ENCODE measurements at places on chromosomes 13 and 19. TPM values are rescaled to one million over a fixed set of nuclear protein-coding genes. Genes with fewer than 3 reads are reported as not detected.

The FGF22 gene
- not detected for total RNA-seq

The PODNL1 gene
- total RNA-seq: 0.67 TPM

The WDR87 gene
- not detected for total RNA-seq

The ICAM1 gene
- total RNA-seq: 0.57 TPM

The ZNF473 gene
- 6.3 TPM for total RNA-seq

The UNC13A gene
- total RNA-seq: 0.54 TPM

The SPTBN4 gene
- total RNA-seq: 2.3 TPM

The MTUS2 gene
- total RNA-seq: 96.9 TPM

The KLHL1 gene
- not detected for total RNA-seq

The ATXN8OS gene
- total RNA-seq: not detected

The MATK gene
- total RNA-seq: 4.9 TPM

The METTL21C gene
- total RNA-seq: not detected

The CCL25 gene
- total RNA-seq: not detected

The CEACAM4 gene
- total RNA-seq: not detected

The SULT2A1 gene
- not detected for total RNA-seq

The ZNF493 gene
- 42.5 TPM for total RNA-seq

The PBX4 gene
- total RNA-seq: 6.7 TPM

The BRME1 gene
- total RNA-seq: 8.8 TPM

The PLEKHJ1 gene
- 255 TPM for total RNA-seq

DNA sequence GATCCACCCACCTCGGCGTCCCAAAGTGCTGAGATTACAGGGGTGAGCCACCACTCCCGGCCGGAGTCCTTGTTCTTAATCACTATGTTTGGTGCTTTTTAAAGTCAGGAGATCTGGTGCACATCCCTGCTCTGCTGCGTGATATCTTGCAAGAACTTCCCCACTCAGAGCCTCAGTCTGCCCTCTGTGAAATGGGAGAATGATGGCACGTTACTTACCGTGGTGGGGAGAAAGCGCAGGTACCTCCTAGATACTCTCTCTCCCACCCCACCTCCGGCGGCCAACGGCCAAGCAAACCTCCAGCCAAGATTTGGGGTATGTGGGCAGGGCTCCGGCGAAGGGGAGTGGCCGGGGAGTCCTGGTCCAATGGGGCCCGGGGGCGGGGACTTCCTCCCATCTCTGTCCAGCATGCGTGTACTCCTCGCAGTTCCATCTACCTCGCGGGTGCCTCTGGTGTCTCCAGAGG lies at the start of gene RYR1:
Gene RYR1 (plus strand): TSS at position 424 of the 466 bp plus-strand sequence. CDS start 139 bp downstream, outside the sequence.
- no peaks in the 10 kb centered on the region for H3K27me3 ChIP-seq
- H3K36me3 ChIP-seq: no peaks in the 10 kb centered on the region
- DNase-seq: peak; percentile 87
- peak within 1 kb of the TSS; percentile 6 for H3K27ac ChIP-seq

DNA sequence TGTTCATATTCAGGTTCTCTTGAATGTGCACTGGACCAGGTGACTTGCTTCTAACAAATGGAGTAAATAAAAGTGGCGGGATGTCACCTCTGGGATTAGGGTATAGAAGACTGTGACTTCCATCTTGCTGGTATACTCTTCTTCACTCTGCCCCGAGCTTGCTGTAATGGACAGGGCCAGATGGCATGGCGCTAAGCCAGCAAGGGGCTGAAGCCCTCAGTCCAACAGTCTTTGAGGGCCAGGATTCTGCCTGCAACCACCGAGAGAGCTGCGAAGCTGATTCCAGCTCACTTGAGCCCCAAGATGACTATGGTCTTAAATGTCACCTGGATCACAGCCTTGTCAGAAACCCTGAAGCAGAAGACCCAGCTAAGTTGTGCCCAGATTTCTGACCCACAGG lies 600.0 kb downstream of the FGF9 start:
- H3K36me3 ChIP-seq: no peaks in the 10 kb centered on the region
- no peak for DNase-seq
- no peak overlapping the region for H3K27ac ChIP-seq
- H3K27me3 ChIP-seq: no peaks in the 10 kb centered on the region
- no peak overlapping the region for H3K4me3 ChIP-seq
- no peaks in the 10 kb centered on the region for H3K4me1 ChIP-seq

- H3K27ac ChIP-seq: peak overlapping the region; percentile 48
- H3K4me1 ChIP-seq: no peaks in the 10 kb centered on the region
- no peak overlapping the region for H3K4me3 ChIP-seq
- H3K36me3 ChIP-seq: no peaks in the 10 kb centered on the region
- peak; percentile 15 for DNase-seq
- no peaks in the 10 kb centered on the region for H3K27me3 ChIP-seq
Measured at GRCh38 chr19:10760273-10760944, 42.5 kb downstream of the DNM2 start.

GRCh38 chr19:8821748-8822241 lies 10.3 kb downstream of the ZNF558 start:
- H3K36me3 ChIP-seq: no peaks in the 10 kb centered on the region
- no peaks in the 10 kb centered on the region for H3K4me1 ChIP-seq
- H3K27ac ChIP-seq: no peak overlapping the region
- no peaks in the 10 kb centered on the region for H3K27me3 ChIP-seq
- DNase-seq: no peak
- no peak overlapping the region for H3K4me3 ChIP-seq

- H3K4me3 ChIP-seq: no peak overlapping the region
- no peaks in the 10 kb centered on the region for H3K36me3 ChIP-seq
- peaks cover 8% of the 10 kb centered on the region for H3K27me3 ChIP-seq
- H3K4me1 ChIP-seq: no peaks in the 10 kb centered on the region
- no peak overlapping the region for H3K27ac ChIP-seq
Measured at GRCh38 chr19:10078329-10078728, 7.8 kb upstream of the SHFL start.

- H3K27ac ChIP-seq: no peak overlapping the region
- no peaks in the 10 kb centered on the region for H3K4me1 ChIP-seq
- H3K4me3 ChIP-seq: no peak overlapping the region
- H3K36me3 ChIP-seq: no peaks in the 10 kb centered on the region
Measured at GRCh38 chr13:107210723-107211030, 642.7 kb upstream of the ARGLU1 start.

GRCh38 chr13:47288546-47288945 lies 391.7 kb upstream of the HTR2A start:
- peaks cover 6% of the 10 kb centered on the region for H3K4me1 ChIP-seq
- no peaks in the 10 kb centered on the region for H3K36me3 ChIP-seq
- no peak overlapping the region for H3K4me3 ChIP-seq
- no peak overlapping the region for H3K27ac ChIP-seq

GRCh38 chr13:57932061-57932460 lies 300.5 kb downstream of the PCDH17 start:
- DNase-seq: no peak
- H3K27me3 ChIP-seq: no peaks in the 10 kb centered on the region
- no peak overlapping the region for H3K4me3 ChIP-seq
- H3K36me3 ChIP-seq: no peaks in the 10 kb centered on the region

- H3K4me3 ChIP-seq: no peak overlapping the region
- H3K27ac ChIP-seq: no peak overlapping the region
- no peaks in the 10 kb centered on the region for H3K4me1 ChIP-seq
- no peaks in the 10 kb centered on the region for H3K36me3 ChIP-seq
- no peak for DNase-seq
- no peaks in the 10 kb centered on the region for H3K27me3 ChIP-seq
Measured at GRCh38 chr13:73168953-73169401, 110.2 kb downstream of the KLF5 start.

GRCh38 chr19:43776286-43776685 lies 4.5 kb downstream of the KCNN4 start:
- peaks cover 4% of the 10 kb centered on the region for H3K4me1 ChIP-seq
- no peaks in the 10 kb centered on the region for H3K36me3 ChIP-seq
- H3K27me3 ChIP-seq: peaks cover 65% of the 10 kb centered on the region

DNA sequence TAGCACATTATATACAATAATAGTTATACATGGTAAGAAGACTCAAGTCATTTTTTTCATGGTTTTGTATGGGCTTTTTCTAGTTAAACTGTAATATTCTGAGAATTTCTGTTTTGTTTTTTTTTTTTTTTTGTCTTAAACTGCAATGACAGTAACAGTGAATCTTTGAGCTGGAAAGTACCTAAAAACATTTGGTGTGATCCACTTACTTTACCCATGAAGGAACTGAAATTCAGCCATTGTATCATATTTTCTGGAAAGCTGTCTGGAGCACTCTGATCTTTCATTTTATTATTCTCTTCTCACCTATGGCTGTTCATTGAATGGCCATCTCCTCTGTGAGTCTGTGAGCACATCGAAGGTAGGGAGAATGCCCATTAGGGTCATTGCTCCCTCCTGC lies 37.8 kb downstream of the MYO16 start:
- no peaks in the 10 kb centered on the region for H3K27me3 ChIP-seq
- no peaks in the 10 kb centered on the region for H3K4me1 ChIP-seq
- H3K4me3 ChIP-seq: no peak overlapping the region
- H3K36me3 ChIP-seq: no peaks in the 10 kb centered on the region

- no peak for DNase-seq
- H3K27me3 ChIP-seq: no peaks in the 10 kb centered on the region
- H3K36me3 ChIP-seq: no peaks in the 10 kb centered on the region
- H3K4me3 ChIP-seq: no peak overlapping the region
- H3K4me1 ChIP-seq: peaks cover 6% of the 10 kb centered on the region
Measured at GRCh38 chr13:30268673-30269072, 38.7 kb downstream of the KATNAL1 start.

GRCh38 chr19:11422163-11423065 lies 3.3 kb upstream of the RGL3 start:
- H3K36me3 ChIP-seq: no peaks in the 10 kb centered on the region
- H3K4me3 ChIP-seq: no peak overlapping the region
- peak; percentile 73 for DNase-seq
- peaks cover 47% of the 10 kb centered on the region for H3K27me3 ChIP-seq
- peaks cover 6% of the 10 kb centered on the region for H3K4me1 ChIP-seq

DNA sequence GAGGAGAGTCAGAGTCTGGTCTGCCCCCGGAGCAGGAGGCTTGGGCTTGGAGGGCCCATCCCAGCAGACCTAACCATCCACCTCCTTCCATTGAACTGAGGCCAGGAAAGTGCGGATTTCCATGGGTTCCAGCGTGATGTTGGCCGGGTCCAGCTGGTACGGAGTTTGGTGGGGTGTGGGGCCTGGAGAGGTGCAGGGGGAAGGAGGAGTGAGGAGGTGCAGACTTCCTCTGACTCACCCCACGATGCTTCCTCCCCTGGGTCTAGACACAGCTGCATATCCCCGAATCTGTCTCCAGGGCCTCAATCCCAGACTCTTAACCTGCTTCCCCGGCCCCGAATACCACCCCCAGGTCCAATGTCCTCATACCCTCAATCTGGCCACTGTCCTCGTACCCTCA lies 20.0 kb downstream of the MAN2B1 start:
- H3K36me3 ChIP-seq: no peaks in the 10 kb centered on the region
- H3K4me1 ChIP-seq: no peaks in the 10 kb centered on the region
- H3K27ac ChIP-seq: no peak overlapping the region

DNA sequence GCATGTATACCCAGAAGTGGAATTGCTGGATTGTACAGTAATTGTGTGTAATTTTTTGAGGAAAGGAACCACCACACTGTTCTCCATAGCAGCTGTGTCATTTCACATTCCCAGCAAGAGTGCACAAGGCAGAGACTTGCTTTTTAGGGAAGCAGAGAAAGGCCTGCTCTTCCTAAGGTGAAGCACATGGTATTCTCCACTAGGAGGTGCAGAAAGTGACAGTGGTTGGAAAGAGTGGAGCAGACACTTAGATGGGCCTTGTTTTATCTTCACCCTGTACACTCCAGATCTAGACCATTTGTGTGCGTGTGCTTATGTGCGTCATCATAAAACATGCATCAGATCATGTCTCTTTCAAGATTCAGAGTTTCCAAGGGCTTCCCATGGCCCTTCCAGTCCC lies 35.0 kb downstream of the FAM124A start:
- H3K27me3 ChIP-seq: no peaks in the 10 kb centered on the region
- H3K4me3 ChIP-seq: no peak overlapping the region
- peaks cover 18% of the 10 kb centered on the region for H3K4me1 ChIP-seq
- no peaks in the 10 kb centered on the region for H3K36me3 ChIP-seq
- DNase-seq: no peak
- H3K27ac ChIP-seq: no peak overlapping the region

DNA sequence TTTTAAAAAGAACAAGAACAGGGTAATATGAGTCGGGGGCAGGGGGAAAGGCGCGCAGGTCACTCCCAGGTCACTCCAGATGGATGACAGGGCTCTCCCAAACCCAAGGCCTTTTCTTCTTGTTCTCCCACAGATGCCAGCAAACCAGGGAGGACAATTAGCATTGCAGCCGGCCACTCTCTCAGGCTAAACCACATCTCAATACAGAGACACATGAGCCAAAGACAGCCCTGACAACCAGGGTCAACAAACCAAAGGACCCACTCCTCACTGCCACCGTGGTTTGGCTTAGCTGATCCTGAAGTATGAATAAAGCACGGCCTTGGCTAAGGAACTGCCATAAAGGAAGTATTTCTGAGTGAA lies 47.3 kb downstream of the LATS2 start:
- H3K4me1 ChIP-seq: peaks cover 10% of the 10 kb centered on the region
- DNase-seq: no peak
- peak overlapping the region; percentile 2 for H3K27ac ChIP-seq
- H3K27me3 ChIP-seq: no peaks in the 10 kb centered on the region
- no peak overlapping the region for H3K4me3 ChIP-seq

- no peak overlapping the region for H3K27ac ChIP-seq
- no peak for DNase-seq
- H3K4me3 ChIP-seq: no peak overlapping the region
- H3K4me1 ChIP-seq: no peaks in the 10 kb centered on the region
- H3K36me3 ChIP-seq: peaks cover 37% of the 10 kb centered on the region
Measured at GRCh38 chr13:95763601-95764000, 86.7 kb downstream of the DNAJC3 start.

GRCh38 chr13:39688699-39689405 lies 33.4 kb downstream of the COG6 start:
- peak overlapping the region; percentile 63 for H3K27ac ChIP-seq
- DNase-seq: no peak
- peaks cover 5% of the 10 kb centered on the region for H3K36me3 ChIP-seq
- H3K27me3 ChIP-seq: no peaks in the 10 kb centered on the region

- H3K27me3 ChIP-seq: no peaks in the 10 kb centered on the region
- H3K4me3 ChIP-seq: no peak overlapping the region
- H3K4me1 ChIP-seq: no peaks in the 10 kb centered on the region
Measured at GRCh38 chr13:29676535-29676934, 81.0 kb upstream of the SLC7A1 start.

- no peaks in the 10 kb centered on the region for H3K4me1 ChIP-seq
- H3K27ac ChIP-seq: no peak overlapping the region
- peak; percentile 1 for DNase-seq
- H3K27me3 ChIP-seq: no peaks in the 10 kb centered on the region
- no peak overlapping the region for H3K4me3 ChIP-seq
Measured at GRCh38 chr19:8973501-8974091, 36.6 kb downstream of the MUC16 start.

DNA sequence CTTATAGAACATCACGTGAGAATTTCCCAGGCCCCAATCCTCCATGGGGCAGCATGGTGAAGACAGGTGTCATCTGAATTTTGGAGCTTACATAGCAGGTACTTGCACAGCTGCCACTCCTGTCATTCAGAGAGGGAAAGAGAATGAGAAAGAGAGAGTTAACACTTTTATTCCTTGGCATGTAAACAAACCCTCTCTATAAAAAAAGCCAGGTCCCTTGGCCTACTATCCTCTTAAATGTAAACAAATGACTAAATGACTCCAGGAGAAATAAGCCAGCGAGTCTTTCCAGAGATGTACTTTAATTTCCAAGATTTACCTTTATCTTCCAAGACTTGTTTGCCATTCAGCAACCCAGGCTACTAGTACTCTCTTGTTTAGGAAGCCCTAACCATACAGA lies 195.3 kb upstream of the HTR2A start:
- H3K4me3 ChIP-seq: no peak overlapping the region
- H3K4me1 ChIP-seq: no peaks in the 10 kb centered on the region
- H3K36me3 ChIP-seq: no peaks in the 10 kb centered on the region
- no peaks in the 10 kb centered on the region for H3K27me3 ChIP-seq
- DNase-seq: no peak

All from cardiac muscle cell (in vitro differentiated cells and primary cell).